Activated naive CD4-positive, alpha-beta T cell treated with anti-CD3 and anti-CD28 coated beads, Interleukin-2, amount 50 U/mL, for 16 hours (primary cell): ENCODE measurements at places on chromosomes 11 and 22.

DNA sequence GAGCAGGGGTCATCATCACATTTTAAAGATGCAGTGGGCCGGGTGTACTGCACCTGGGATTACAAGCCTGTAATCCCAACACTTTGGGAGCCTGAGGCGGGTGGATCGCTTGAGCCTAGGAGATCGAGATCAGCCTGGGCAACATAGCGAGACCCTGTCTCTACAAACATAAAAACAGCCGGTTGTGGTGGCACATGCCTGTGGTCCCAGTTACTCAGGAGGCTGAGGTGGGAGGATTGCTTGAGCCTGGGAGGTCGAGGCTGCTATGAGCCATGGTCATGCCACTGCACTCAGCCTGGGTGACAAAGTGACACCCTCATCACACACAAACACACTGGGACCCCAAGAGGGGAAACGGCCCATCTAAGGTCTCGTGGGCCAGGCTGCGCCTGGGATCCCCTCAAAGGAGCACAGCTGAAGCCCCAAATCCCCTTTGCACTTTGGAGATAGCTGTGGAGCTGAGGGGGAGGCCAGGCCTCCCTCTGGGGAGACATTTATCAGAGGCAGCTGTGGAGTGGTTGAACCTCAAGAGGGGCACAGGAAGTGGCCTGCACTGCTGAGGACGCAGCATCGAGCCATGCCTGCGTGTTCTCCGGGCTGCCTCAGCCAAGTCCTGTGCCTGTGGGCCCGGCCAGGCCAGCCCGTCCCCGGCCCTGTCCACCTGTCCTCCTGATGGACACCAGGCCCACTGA lies 27.5 kb downstream of the OSBPL5 start:
- no peak for DNase-seq

DNA sequence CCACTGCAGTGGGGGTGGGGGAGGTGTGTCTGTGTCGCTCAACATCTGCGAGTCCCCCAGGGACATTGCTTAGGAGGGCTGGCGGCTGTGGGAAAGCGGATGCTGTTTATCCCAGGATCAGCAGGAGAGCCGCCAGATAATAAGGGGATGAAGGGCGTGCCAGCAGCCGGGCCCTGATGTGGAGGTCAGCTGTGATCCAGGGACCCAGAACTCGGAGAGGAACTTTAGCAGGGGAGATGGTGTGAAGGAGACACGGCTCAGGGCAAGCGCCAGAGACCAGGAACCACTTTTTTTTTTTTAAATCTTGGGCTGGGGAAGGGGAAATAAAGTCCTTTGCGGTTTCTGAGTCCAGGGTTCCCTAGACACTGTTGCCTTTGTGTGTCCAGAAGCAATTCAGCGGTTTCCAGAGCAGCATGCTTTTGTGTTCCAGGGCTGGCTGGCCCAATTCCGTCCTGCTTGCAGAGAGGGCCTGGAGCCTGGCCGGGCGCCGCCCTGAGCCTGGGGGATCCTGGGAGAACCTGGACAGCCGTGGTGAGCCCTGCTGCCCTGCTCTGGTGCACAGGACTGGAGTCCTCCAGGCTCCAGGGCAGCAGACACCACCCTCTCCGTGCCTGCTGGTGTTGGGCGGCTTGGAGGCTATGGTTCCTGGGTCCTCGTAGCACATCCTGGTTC lies at the start of gene GRAMD4:
Gene GRAMD4 (plus strand): TSS at position 557 of the 672 bp plus-strand sequence. CDS start 6,414 bp downstream, outside the sequence.
- DNase-seq = no peak

- peak; percentile 46 for DNase-seq
Observed at GRCh38 chr11:123407130-123407995, 22.7 kb upstream of the GRAMD1B start.

DNA sequence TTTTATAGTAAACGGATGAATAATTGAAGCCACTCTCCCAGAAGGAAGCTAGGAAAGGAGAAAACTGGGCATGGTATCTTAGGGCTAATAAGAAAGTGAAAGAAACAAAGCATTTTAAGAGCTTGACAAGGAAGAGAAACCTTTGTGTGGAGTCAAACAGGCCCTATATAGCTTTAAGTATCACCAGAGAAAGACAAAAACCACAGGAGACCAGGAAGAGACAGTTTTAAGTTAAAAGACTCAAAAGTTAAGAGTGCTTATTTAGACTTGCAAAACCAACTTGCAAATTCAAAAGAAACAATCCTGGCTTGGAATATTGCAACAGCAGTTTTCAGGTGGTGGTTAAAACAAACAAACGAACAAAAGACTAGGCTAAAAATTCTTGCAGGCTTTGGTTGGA lies 3.4 kb downstream of the PAK1 start:
- no peak for DNase-seq

GRCh38 chr11:84564180-84564866 lies 1062.8 kb downstream of the DLG2 start:
- peak; percentile 10 for DNase-seq

- DNase-seq = peak; percentile 48
Observed at GRCh38 chr22:38706101-38706900, 557 bp downstream of the GTPBP1 start.

DNA sequence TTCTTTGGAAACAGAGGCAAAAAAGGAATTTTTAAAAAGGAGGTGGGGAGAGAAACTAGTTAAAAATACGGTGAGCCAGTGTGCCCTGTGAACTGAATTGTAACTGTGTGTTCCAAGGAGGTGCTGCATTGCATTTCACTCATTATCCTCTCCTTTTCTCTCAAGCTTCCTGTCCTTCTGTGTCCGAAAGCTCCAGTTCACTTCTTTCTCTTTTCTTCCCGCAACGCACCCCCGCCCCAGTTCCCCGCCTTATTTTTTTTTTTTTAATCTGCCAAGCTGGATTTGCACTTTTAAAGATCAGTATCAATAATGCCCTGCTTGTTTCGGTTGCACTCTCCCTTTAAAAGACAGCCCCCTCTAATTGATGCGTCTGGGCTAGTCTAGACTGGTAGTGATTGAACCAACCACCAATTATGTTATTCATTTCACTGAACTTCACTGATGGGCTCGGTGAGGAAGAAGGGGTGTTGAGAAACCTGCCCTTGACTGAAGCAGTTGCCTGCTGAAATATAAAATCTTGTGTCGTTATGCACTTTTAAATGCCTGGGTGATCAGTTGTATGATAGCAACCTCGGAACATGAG lies 18.5 kb downstream of the BLID start:
- DNase-seq = no peak

- no peak for DNase-seq
Observed at GRCh38 chr11:69180726-69181125, 25.0 kb downstream of the SMIM38 start.

- DNase-seq = no peak
Observed at GRCh38 chr22:47452184-47452583, 689.7 kb downstream of the TBC1D22A start.

DNA sequence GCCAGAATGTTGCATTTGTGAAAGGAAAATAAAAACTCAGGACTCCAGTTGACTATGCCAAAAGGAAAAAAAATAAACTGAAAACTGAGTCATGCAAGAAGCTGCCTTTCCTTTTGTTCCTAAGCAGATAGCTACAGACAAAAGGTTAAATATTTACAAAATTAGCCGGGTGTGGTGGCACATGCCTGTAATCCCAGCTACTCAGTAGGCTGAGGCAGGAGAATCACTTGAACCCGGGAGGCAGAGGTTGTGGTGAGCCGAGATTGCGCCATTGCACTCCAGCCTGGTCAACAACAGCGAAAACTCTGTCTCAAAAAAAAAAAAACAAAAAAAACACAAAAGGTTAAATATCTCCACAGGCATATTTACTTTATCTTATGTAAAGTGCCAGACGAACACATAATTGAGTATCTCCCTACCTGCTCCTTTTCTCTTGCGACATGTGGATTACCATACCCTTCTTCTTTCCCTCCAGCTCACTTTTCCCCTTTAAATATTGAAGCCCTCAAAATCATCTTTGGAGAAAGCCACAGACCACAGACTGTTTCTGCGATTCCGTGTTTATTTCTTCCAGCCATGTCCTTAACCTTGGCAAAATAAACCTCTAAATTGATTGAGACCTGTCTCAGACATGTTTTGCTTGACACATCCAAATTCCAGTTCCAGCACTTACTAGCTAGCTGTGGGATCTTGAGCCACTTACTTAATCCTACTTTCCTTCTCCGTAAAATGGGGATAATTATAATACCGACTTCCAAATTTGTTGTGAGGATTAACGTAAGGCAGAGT lies 2.3 kb upstream of the SMPD1 start:
- no peak for DNase-seq

DNA sequence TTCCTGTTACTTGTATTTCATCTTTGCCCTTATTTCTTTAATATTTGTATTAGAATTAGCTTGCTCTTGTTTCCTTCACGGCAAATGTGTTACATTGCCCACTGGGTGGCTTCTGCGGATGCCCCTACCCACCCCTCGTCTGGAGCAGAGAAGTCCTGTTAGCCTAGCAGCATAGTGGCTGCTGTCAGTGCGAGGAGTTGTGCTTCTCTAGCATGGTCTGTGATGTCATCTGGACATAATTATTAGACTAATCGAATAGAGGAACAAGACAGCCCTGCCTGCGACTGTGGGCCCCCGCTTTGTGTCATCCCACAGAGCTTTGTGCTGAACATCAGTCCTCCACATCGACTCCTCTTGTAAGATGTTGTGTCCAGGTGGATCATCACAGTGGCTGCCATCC lies 74.5 kb downstream of the PPP6R3 start:
- no peak for DNase-seq

DNA sequence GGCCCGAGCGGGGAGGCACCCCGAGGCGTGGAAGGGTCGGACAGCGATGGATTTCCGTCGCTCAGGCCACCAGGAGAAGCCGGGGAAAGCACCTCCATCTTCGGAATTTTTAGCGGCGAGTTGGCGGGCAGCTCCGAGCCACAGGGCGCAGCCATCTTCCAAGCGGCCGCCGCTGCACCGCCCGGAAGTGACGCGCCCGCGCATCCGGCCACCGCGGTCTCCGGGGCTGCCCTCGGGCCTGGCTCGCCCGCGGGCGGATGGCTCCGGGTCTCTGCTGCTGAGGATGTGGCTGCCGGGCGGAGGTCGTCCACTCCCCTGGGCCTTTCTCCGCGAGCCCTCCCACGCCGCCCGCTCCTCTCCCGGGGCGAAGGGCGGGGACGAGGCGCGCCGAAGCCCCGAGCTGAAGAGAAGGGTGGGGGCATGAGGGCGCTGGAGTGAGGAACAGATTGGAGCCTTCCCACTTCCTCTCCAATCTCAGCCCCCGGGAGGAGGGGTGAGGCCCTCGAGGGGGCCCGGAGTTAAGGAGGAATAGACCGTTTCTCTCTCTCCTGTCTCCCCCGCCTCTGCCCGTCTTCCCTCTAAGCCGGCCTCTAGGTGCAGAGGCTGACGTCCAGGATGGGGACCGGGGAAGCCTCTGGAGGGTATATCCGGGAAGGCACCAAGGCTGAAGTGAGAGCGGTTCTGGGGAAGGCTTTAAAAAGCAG lies at the start of gene MSANTD2:
Gene MSANTD2 (minus strand): TSS at position 181 of the 704 bp plus-strand sequence. CDS start 26 bp downstream, at position 155.
- DNase-seq = peak; percentile 78

- DNase-seq = no peak
Observed at GRCh38 chr22:17269607-17270261, 50.5 kb upstream of the ADA2 start.

- no peak for DNase-seq
Observed at GRCh38 chr11:133984828-133985227, 28.1 kb upstream of the IGSF9B start.

DNA sequence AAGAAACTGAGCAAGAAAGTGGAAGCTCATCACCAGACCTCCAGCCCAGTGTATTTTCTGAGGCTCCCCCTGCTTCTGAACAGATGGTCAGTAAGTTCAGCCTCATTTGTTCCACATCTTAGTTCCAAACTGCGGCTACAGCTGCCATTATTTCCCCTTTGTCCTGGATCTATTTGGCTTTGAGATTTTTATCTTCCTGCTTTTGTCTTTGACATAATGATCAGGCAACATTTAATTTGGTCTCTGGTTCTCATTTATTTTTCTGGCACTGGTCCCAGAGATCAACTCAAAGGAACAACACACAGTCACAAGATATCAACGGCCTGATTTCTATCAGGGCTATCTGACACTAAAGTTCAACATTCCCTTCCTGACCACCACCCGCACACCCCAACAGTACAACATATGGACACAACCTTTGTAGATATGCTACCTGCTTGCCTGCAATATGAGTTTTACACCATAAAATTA lies 137.5 kb downstream of the FAM76B start:
- DNase-seq = no peak

DNA sequence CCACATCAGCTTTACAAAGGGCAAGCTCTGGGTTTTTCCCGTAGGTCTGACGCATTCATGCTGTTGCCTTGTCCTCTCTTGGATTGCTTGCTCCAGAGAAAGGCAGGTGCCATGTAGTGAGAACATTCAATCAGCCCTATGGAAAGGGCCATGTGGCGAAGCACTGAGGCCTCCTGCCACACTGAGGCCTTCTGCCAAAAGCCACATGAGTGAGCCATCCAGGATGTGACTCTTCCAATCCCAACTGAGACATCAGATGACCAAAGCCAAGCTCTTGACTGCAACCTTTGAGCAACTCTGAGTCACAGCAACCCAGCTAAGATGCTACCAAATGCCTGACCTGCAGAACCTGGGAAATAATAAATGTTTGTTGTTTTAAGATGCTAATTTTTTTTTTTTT lies 9.0 kb upstream of the PANX3 start:
- DNase-seq = no peak

DNA sequence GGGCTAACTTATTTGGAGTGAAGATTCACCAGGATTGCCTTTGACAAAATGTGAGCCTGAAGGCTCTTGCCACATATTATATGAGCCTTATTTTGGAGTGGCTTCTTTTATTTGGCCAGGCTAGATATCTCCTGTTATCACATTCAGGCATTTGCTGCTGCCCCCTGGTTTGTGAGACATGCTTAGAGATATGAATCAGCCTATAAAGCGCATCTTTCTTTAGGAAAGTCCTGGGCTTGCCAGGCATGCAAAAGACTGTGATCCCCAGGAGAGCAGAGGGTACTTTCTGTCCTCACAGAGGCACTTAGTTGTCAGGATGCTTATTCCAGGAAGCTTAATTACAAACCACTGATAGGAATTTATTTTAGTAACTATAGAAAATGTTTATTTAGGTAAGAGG lies 333.3 kb downstream of the FAT3 start:
- no peak for DNase-seq

- DNase-seq = no peak
Observed at GRCh38 chr11:76321340-76321739, 59.6 kb downstream of the THAP12 start.

GRCh38 chr11:122138744-122139594 lies 23.0 kb upstream of the BLID start:
- DNase-seq = no peak
